ENCODE measurements at places on chromosomes 3 and 15. TPM values are rescaled to one million over a fixed set of nuclear protein-coding genes. Genes with fewer than 3 reads are reported as not detected.
A peak's percentile ranks its signal among the peaks of the same experiment; 100 is the strongest.

The SH3GL3 gene
- total RNA-seq, result 8.6 TPM

DNA sequence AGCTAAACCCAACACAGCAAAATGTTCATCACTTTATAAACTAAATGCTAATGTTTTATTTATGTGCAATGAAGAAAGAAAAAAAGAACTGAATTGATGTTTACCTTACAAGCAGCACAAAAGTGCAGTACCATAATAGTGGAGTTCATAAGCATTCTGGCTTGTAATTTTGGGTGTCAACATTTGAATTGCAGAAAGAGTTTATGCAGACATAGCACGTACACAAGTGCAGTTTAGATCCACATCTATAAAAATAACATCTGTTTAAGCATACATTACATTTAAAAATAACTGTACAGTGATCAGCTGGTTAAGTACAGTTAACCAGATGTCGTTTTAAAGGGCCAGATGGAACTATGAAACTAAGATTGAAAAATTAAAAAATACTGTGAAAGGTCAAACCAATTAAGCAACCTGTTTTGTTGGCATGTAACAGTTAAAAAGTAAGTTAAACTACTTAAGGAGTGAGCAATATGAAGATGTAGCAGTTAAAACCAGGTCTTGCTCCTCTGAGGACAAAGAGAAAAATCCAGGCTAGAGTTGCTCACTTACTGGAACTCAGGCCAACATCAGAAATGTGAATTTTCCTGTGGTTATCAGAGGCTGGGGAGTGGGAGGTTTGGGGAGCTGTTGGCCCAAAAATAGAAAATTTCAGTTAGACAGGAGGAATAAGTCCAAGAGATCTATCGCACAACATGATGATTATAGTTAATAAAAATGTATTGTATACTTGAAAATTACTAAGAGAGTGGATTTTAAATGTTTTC lies 204.9 kb upstream of the MDFIC2 start:
- DNase-seq, result peak; percentile 72

DNA sequence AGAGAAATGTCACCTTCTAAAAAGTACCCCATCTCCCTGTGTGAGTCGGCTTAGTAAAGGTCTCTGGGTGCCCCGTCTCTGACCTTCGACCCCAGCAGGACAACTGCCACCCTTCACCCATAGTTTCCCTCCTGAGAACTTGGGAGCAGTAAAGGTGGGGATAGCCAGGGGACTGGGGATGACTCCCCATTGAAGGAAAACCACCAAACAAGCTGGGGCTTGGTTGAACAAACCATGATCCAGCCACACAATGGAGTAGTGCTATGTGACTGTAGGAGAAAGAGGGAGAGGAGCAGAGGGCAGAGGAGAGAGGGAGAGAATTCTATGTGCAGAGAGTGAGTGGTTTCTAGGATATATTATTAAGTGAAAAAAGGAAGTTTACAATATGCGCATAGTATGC lies 33.7 kb downstream of the IDH3A start:
- no peak for DNase-seq

DNA sequence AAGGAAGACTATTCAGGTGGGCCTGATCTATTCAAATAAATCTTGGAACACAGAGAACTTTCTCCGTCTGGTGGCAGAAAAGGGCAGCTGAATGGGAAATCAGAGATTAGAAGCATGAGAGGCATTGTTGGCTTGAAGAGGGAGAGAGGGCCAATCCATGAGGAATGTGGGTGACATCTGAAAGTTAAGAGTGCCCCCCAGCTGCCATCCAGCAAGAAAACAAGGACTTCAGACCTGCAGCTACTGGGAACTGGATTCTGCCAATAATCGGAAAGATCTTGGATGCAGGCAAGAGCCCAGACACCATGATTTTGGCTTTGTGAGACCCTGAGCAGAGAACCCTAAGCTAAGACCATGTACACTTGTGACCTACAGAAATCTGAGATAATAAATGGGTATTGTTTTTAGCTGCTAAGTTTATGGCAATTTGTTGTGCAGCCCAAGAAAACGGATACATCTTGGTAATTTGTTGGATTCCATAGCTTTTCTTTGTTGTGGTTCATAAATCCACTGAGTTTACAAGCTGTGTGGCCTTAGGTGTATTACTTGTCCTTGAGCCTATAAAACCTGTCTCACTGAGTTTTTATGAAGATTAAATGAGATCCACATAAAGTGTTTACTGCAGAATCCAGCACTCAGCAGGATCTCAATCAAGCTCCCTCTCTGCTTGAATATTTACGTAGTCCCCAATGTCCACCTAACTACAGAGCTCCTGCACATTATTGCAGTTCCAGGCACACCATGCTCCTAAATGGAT lies 82.1 kb upstream of the PRTG start:
- DNase-seq, result peak; percentile 12

DNA sequence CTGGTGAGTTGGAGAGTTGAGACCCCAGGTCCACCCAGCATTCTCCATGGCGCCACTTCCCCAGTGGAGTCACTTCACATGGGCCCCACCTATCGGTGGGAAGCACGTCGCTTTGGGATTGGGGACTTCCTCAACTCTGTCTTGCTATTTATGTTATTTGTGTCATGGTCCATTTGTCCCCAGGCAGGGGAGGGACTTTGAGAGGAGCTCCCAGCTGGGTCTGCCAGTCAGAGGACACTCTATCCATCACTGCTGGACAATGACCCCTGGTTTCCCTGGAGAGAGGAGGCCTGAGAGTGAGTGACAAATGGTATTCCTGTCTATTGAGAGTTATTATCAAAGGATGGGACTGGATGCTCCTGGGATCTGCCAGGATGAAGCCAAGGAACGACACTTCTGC lies 127.6 kb downstream of the RAB11A start:
- DNase-seq, result peak; percentile 47

GRCh38 chr3:40582401-40583027 lies 57.8 kb downstream of the ZNF621 start:
- peak; percentile 20 for DNase-seq

GRCh38 chr3:129575997-129576384 lies 30.5 kb downstream of the PLXND1 start:
- DNase-seq, result no peak

The TGFBR2 gene
- total RNA-seq, result 47.7 TPM

- no peak for DNase-seq
Observed at GRCh38 chr15:55420171-55420866, 12.0 kb downstream of the PIERCE2 start.

DNA sequence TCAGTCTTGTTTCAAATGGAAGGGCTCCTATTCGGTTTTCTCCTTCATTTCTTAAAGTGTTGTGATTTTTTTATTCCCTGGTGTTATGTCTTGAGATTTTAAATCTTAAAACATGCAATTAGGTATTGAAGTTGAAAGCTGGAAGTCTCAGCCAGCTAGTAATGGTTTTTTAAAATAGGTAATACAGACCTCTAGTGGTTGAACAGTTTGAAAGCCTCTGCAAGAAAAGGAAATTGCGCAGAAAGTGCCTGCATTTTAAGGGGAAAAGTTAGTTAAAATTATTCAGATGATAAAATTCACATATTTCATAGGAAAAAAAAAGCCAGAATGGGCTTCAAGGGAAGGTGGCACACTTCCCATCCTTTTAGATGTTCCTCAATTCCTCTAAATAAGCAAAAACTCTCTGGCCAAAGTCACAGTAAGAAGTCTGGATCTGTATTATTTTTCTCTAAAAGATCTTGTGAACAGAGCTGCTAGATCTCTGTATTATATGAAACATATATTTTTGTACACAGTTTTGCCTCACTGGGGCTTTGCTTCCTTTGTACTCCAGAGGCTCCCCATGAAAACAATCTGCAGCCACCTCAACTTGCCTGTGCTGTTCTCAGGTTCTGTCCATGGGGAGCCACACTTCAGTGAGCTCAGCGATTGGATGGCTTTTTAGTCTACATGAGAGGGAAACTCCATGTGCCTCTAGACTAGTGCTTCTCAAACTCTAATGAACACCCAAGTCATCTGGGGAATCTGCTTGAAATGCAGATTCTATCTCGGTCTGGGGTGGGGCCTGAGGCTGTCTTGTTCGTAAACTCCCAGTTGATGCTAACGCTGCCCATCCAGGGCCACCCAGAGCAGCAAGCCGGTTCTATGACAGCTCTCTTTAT lies 21.5 kb downstream of the AGTR1 start:
- DNase-seq, result peak; percentile 48

The CCDC54 gene
- total RNA-seq, result not detected

DNA sequence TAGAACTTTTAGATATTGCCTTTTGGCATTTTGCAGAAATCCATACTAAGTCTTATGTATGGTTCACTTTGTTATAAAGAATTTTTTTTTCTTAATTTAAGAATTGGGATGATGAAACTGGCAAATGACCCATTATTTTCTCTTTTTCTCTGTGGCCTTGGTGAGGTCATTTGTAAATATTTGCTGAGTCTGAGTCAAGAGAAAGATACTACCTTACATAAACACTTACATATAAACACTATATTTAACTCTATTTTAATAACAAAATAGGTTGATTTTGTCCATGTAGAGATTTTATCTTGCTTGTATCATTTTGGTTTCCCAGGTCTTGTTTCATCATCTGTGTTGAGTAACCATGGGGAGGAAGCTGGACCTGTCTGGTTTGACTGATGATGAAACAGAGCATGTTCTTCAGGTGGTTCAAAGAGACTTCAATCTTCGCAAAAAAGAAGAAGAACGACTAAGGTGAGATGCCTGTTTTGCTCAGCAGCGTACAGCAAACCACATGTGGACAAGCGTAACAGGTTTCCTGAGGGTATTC lies 91.1 kb downstream of the MYRIP start:
- no peak for DNase-seq

GRCh38 chr3:9123840-9124239 lies 125.6 kb downstream of the SRGAP3 start:
- DNase-seq, result no peak

DNA sequence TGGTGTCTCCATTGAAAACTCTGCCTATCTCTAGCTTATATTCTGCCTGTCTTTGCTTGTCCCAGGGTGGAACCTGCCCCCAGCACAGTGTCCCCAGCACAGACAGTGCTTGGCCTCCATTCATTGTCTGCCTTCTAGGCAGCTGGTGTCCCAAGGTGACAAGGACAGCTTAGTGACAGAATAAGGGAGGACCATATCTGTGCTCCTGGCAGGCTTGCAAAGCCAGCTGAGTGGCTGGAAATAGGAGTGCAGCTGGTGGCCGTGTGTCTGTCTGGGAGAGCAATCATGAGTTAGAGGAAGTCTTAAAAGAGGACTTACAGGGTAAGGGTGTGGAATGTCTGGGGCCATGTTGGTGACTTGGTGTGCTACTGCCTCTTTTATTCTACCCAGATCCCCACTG lies 33.4 kb downstream of the SCN5A start:
- DNase-seq, result peak; percentile 23

GRCh38 chr15:69435985-69436384 lies 16.6 kb upstream of the RPLP1 start:
- DNase-seq, result no peak

The FAM107A gene
- total RNA-seq, result 0.84 TPM

DNA sequence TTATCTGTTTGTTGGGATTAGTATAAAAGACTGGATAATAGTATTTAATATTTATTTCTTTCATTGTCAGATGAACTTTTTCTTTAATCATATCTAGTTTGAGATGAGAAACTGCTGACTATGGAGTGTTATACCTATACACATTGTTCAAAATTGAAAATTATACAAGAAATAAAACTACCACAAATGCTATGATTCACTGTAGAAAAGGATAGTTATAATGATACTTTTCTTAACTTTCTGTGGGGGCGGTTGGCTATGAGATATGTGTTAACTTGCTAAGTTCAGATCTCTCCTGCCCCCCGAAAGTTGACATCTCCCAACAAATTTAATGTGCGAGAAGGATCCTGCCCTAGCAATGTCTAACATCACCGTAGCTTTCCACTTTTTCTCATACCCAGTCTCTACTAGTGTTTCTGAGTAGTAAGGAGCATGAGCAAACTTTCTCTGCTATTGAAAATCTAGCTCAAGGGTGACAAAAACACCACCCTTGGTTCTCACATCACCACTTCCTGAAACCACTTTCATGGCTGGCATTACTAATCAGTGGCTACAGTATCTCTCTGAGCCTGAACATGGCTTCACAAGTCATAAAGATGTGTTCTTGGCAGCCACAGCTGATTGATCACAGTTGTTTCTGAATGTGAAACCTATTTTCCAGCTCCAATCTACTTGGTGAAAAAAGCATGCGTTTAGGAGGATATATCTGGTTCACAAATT lies 15.8 kb upstream of the SAMMSON start:
- no peak for DNase-seq

DNA sequence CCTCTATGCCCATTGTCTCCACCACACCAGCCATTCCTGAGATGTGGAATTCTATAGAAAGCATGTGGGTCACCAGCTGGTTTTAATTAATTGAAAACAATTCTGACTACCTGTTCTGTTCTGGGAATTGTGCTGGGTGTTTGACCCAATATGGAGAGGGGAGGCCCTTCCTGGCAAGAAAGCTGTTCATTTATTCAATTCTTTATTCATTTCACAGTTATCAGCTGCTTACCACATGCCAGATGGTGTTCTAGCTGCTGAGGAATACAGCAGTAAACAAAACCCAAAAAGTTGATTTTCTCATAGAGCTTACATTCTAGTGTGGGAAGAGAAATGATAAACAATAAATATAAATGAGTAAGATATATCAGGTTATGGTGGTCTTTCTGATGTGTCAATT lies 296.1 kb upstream of the RASGRP1 start:
- no peak for DNase-seq

DNA sequence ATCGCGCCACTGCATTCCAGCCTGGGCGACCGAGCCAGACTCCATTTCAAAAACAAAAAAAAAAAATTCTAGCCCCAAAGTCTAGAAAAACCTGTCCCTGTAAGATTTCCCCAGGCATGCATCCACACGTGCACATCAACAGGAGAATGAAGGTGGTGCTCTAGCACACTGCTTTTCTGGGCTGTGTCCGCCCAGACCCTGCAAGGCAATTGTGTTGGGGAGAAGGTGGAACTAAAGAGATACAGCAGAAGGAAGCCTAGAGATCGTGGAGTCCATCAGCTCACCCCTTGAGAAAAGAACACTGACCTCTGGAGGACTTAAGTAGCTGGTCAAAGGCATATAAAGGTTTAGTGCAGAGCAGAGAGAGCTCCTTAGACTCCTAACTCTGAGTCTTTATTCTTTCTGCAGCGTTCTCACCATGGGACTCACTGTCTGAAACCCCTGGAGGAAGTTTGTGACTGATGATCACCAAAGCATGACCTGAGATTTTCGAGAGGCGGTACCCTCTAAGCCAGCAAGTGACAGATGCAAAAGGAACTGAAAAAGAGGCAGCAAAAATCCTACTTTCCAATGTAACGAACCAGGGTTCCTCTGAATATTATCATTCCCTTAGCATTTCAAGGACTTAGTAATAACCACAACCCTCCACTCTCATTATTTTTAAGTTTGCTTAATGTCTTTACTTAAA lies 179.8 kb downstream of the MEX3B start:
- DNase-seq, result no peak

DNA sequence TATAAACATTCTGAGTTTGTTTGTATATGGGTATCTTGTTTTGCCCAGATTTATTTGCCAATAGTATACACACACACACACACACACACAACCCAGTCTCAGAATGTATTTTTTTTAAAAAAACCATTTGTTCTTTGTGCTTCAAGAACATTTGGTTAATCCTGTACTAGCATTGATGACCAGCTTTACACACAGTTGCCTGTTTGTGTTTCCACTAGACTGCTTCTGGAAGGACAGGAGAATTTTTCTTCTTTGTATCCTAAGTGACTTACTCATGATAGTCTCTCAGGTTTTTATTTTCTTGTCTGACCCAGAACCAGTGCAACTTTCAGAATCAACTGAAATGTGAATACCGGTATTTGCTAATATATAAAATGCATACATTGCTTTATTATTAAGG lies 40.5 kb downstream of the U2SURP start:
- no peak for DNase-seq

Measured in muscle of leg (tissue), 16 donors.